ENCODE measurements at places on chromosomes 13 and 19. TPM values are rescaled to one million over a fixed set of nuclear protein-coding genes. Genes with fewer than 3 reads are reported as not detected.

- no peaks in the 10 kb centered on the region for H3K4me1 ChIP-seq
- no peak for DNase-seq
- H3K36me3 ChIP-seq: no peaks in the 10 kb centered on the region
- no peak overlapping the region for H3K27ac ChIP-seq
Observed at GRCh38 chr19:50300051-50300450, 29.1 kb downstream of the KCNC3 start.

Gene CCDC8
- 0.89 TPM for total RNA-seq

Gene LYPD5
- total RNA-seq: not detected

DNA sequence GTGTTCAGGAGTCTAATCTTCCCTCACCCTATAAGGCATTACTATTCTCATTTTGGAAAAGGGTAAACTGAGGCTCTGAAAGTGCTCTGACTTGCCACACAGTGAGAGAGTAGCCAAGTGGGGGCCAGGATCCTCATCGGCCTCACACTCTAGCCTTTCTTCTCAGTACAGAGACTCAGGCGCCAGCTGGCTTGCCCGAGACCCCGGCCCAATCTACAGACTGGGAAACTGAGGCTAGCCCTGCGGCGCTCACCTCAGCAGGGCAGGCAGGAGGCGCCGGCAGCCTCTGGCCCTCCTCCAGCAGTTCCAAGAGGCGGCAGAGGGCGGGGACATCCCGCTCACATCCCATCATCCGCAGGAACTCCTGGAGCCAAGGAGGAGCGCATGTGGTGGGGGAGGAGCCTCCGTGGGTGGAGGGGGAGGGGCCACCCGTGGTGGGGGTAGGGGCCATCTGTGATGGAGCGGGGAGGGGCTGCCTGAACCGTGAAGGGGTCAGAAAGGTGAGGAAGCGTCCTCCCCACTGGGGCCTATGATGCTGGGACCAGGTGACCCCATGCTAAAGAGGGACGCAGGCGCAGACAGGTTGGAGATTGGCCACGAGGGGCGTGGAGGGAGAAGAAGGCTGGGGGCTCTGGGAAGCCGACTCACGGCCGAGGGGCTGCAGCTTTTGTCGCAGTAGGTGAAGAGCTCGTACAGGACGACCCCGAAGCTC, 8.7 kb upstream of the INSL3 start:
- peaks cover 20% of the 10 kb centered on the region for H3K4me1 ChIP-seq
- peak overlapping the region; percentile 16 for H3K4me3 ChIP-seq
- peak overlapping the region; percentile 4 for H3K27ac ChIP-seq
- DNase-seq: no peak
- peaks cover 3% of the 10 kb centered on the region for H3K27me3 ChIP-seq

Gene BRSK1
- total RNA-seq: not detected

Gene PEAK3
- total RNA-seq: not detected

DNA sequence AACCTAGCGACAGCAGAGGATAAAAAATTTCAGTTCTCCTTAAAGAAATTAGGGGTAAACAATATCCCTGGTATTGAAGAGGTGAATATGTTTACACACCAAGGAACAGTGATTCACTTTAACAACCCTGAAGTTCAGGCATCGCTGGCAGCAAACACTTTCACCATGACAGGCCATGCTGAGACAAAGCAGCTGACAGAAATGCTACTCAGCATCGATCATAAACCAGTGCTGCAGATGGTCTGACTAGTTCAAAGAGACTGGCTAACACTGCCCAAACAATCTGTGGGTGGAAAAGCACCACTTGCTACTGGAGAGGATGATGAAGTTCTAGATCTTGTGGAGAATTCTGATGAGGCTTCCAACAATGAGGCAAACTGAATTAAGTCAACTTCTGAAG, 19.9 kb upstream of the ACOD1 start:
- H3K27me3 ChIP-seq: no peaks in the 10 kb centered on the region
- H3K27ac ChIP-seq: no peak overlapping the region
- H3K36me3 ChIP-seq: no peaks in the 10 kb centered on the region
- no peak overlapping the region for H3K4me3 ChIP-seq
- H3K4me1 ChIP-seq: no peaks in the 10 kb centered on the region

DNA sequence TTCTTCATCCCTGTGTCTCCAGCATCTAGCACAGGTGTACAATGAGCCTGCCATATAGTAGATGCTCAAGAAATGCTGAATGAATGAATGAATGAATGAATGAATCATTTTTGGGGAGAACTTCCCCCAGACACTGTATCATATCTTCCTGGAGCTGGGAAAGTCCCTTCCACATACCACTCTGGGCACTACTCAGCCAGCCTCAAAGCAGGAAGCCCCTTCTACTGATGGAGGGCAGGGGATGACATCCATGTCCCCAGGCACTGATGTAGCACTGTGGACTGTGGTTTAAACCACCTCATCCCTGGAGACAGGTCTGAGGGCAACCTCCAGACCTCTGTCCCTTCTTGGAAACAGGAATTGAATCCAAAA, 4.8 kb downstream of the GNA15 start:
- no peaks in the 10 kb centered on the region for H3K36me3 ChIP-seq
- H3K4me3 ChIP-seq: no peak overlapping the region
- no peaks in the 10 kb centered on the region for H3K27me3 ChIP-seq
- H3K4me1 ChIP-seq: peaks cover 18% of the 10 kb centered on the region

DNA sequence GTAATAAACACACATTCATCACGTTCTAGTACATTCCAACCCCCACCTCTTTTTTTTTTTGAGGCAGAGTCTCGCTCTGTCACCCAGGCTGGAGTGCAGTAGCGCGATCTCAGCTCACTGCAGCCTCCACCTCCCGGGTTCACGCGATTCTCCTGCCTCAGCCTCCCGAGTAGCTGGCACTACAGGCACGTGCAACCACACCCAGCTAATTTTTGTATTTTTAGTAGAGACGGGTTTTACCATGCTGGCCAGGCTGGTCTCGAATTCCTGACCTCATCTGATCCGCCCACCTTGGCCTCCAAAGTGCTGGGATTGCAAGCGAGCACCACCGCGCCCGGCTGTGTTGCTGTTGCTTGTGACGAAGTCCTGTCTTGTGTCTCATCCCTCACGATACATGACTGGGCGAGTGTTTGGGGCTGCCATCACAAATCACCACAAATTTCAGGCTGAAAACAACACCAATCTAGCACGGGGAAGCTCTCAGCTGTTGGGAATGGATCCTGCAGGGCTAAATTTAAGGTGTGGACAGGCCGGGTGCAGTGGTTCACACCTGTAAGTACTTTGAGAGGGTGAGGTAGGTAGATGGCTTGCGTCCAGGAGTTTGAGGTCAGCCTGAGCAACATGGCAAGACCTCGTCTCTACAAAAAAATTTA, 15.7 kb downstream of the MOB3A start:
- H3K36me3 ChIP-seq: peaks cover 94% of the 10 kb centered on the region
- H3K27me3 ChIP-seq: no peaks in the 10 kb centered on the region
- no peak overlapping the region for H3K4me3 ChIP-seq
- peak overlapping the region; percentile 74 for H3K27ac ChIP-seq
- DNase-seq: no peak

DNA sequence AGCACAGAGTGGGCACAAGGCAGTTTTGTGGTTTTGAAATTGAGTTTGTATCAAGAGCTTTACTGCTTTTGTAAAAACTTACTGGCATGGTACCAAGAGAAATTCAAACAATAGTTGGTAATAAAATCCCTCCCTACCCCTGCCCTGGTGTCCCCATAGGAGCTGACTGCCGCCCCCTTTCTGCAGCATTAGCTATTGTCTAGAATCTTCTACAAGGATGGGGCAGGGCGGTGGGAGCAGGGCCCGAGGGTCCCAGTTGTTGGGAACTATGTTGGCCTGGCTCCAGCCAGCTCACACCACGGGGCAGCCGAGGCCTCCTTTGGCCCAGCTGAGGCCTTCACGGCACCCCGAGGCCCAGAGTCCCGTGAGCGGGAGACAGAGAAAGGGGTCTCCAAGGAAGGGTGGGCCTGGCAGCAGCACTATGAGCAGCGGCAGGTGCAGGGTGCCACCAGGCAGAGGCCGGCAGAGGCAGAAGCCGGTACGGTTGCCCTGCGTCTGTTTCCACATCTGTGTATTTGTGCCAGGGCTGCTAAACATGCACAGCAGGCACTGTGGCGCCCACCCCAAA, 57.9 kb downstream of the KDM4B start:
- H3K27ac ChIP-seq: no peak overlapping the region
- no peaks in the 10 kb centered on the region for H3K36me3 ChIP-seq
- no peak overlapping the region for H3K4me3 ChIP-seq
- H3K4me1 ChIP-seq: peaks cover 67% of the 10 kb centered on the region
- no peaks in the 10 kb centered on the region for H3K27me3 ChIP-seq
- no peak for DNase-seq

DNA sequence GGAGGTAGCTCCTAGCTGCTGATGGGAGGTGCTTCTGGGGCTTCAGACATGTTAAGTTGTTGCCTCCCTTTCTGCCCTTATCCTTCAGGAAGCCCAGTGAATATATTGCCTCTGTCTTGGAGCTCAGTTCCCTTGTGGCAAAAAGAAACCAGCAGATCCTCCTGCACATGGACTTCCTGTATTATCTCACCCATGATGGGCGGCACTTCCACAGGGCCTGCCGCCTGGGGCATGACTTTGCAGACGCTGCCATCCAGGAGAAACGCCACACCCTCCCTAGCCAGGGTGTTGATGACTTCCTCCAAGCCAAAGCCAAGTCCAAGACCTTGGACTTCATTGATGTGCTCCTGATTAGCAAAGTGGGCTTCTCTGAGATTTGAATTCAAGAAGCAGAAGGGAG, 6.0 kb upstream of the CYP4F12 start:
- H3K36me3 ChIP-seq: no peaks in the 10 kb centered on the region
- H3K4me3 ChIP-seq: no peak overlapping the region
- peaks cover 2% of the 10 kb centered on the region for H3K4me1 ChIP-seq
- H3K27me3 ChIP-seq: peaks cover 27% of the 10 kb centered on the region
- no peak for DNase-seq

GRCh38 chr19:49462492-49462891, 9.5 kb downstream of the ALDH16A1 start:
- H3K4me3 ChIP-seq: no peak overlapping the region
- H3K27ac ChIP-seq: no peak overlapping the region
- H3K4me1 ChIP-seq: peaks cover 3% of the 10 kb centered on the region
- H3K36me3 ChIP-seq: peaks cover 70% of the 10 kb centered on the region
- no peaks in the 10 kb centered on the region for H3K27me3 ChIP-seq

DNA sequence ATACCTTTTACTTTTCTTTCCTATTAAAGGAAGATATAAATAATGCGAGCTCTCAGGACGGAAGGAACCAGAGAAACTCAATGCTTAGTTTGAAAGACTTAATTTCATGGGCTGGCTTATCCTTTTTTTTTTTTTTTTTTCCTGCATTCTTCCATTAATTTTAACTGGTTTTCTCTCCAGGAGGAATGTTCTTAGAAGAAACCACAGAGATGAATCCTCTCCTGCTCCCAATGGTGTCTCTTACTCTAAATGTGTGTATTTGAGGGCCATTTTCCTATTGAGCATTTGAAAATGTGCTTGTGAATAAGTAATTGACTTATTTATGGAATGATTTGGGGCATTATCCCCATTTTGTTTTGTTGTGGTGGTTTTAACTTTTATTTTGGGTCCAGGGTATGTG, 494.9 kb downstream of the FOXO1 start:
- peaks cover 5% of the 10 kb centered on the region for H3K27me3 ChIP-seq
- no peak for DNase-seq
- no peaks in the 10 kb centered on the region for H3K4me1 ChIP-seq
- H3K4me3 ChIP-seq: no peak overlapping the region
- H3K27ac ChIP-seq: no peak overlapping the region

DNA sequence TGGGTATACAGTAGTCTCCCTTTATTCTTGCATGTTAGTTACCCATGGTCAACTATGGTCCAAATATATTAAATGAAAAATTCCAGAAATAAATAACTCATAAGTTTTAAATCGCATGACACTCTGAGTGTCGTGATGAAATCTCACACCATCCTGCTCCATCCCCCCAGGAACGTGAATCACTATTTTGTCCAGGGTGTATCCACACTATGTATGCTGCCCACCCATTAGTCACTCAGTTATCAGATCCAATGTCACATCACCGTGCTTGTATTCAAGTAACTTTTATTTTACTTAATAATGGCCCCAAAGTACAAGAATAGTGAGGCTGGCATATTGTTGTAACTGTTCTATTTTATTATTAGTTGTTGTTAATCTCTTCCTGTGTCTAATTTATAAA, 115.8 kb upstream of the SERP2 start:
- no peak for DNase-seq
- H3K27ac ChIP-seq: no peak overlapping the region
- no peak overlapping the region for H3K4me3 ChIP-seq
- H3K4me1 ChIP-seq: peaks cover 8% of the 10 kb centered on the region
- no peaks in the 10 kb centered on the region for H3K36me3 ChIP-seq
- no peaks in the 10 kb centered on the region for H3K27me3 ChIP-seq

DNA sequence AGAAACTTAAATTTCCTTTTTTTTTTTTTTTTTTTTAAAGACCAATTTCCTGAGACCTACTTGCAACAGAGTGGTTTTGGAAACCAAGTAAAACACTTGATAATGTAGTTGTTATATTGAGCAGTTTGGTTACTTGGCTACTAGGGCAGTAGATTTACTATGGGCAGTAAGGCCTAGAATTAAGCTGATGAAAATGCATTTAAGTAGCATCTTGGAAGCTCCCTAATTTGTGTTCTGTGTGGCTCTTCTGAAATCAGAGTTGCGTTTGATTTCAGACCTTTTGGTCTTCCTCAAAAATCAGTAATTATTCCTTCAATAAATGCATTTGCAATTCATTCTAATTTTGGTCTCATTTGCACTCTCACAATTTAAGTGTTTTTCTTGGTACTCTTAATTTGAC, 810 bp downstream of the GPR180 start:
- H3K36me3 ChIP-seq: peaks cover 18% of the 10 kb centered on the region
- peak overlapping the region; percentile 83 for H3K4me3 ChIP-seq
- H3K27ac ChIP-seq: peak overlapping the region; percentile 84
- H3K27me3 ChIP-seq: no peaks in the 10 kb centered on the region

Gene BRME1
- 1.6 TPM for total RNA-seq

Gene ZNF358
- total RNA-seq: 84.0 TPM

Gene FFAR2
- not detected for total RNA-seq

DNA sequence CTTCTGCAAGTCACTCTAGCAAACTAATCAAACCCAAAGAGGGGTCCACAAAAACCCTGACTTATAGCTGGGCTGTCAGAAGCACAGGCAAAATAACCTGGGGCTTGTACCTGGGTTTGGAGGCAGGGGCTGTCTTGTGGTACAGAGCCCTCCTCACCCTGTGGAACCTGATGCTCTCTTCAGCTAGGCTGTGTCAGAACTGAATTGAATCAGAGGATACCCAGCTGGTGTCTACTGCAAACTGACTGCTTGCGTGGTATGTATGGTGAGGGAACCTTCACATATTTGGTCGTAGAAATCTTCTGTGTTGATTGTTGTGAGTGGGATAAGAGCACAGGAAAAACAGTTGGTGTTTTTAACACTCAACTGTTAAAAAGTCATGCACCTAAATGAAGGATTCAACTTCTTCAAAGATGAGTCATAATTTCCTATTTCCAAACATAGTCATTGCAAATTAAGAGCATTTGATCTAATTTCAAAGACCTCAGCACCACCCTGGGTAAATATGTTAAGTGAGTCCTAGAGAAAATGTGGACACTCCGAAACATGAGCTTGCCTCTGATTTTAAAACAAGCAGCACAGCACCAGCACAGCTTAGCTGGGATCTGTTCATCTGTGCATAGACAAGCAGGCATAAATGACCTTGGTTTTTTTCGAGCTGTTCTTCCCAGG, 840.2 kb downstream of the UQCRFS1 start:
- H3K36me3 ChIP-seq: no peaks in the 10 kb centered on the region
- H3K27me3 ChIP-seq: no peaks in the 10 kb centered on the region
- DNase-seq: no peak
- H3K27ac ChIP-seq: no peak overlapping the region
- no peak overlapping the region for H3K4me3 ChIP-seq

GRCh38 chr19:47436712-47437401, 17.5 kb upstream of the MEIS3 start:
- H3K27me3 ChIP-seq: peaks cover 85% of the 10 kb centered on the region
- H3K4me3 ChIP-seq: no peak overlapping the region
- peak; percentile 91 for DNase-seq
- H3K36me3 ChIP-seq: no peaks in the 10 kb centered on the region
- H3K27ac ChIP-seq: no peak overlapping the region
- peaks cover 5% of the 10 kb centered on the region for H3K4me1 ChIP-seq

All from stomach (tissue), 19 donors.